ENCODE measurements at places on chromosomes 1 and 21.

- DNase-seq = no peak
Measured at GRCh38 chr1:114274621-114275317, 121.1 kb upstream of the SYT6 start.

GRCh38 chr1:85220756-85221201, 20.0 kb upstream of the SYDE2 start:
- no peak for DNase-seq

DNA sequence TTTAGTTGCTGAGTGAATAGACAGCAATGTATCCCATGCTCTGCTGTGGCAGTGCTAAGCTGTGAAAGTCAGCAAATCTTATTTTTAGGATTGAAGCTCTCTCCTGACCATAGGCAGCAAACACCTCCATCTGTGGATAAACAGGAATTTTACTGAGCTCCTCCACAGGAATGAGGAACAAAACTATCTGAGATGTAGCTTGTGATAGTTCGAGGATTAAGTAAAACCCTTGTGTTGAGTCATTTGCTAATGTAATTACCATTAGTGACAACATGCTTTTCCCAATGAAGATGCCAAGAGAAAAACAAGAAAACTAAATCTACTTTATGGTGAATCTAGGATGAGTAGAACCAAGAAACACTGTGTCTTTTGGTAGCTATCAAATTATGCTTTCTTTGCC, 122.7 kb downstream of the CLEC20A start:
- no peak for DNase-seq

DNA sequence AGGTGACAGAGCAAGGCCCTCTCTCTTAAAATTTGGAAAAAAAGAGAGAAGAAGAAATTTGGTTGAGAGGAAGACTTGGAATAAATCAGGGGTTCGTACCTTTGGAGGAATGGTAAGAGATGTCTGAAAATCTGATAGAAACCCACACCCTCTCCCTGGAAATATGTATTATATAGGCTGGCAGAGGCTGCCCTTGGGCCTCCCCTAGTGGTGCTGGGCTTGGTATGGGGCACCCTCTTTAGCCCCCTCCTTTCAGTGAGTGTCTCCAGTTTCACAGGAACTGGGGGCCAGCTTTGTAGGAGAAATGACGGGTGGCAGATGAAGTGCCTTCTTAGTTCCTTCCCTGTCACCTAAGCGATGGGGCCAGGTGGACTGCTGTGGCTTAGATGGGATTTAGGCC, 82.9 kb upstream of the SLC2A1 start:
- no peak for DNase-seq

DNA sequence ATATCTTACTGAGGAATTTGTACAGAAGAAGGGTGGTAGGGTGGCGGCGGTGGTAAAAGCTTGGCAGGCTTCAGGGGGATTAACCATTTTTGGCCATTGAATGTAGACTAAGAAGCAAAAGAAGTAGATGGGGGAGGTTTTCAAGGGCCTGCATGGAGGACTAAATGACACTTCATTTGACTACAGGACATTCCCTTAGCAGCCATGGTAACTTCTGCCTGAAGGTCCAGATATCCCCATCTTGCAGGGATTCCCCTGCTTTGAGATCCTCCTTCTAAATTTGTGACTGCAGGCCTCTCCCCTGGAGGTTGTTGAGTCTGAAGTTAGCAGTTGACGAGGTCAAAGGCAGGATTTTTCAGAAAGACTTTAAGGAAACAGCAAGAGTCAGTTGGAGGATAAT, 4.8 kb downstream of the VASH2 start:
- no peak for DNase-seq

GRCh38 chr1:7477593-7477992, 293.5 kb upstream of the VAMP3 start:
- no peak for DNase-seq

GRCh38 chr1:61441723-61442262, 283.1 kb downstream of the TM2D1 start:
- no peak for DNase-seq

DNA sequence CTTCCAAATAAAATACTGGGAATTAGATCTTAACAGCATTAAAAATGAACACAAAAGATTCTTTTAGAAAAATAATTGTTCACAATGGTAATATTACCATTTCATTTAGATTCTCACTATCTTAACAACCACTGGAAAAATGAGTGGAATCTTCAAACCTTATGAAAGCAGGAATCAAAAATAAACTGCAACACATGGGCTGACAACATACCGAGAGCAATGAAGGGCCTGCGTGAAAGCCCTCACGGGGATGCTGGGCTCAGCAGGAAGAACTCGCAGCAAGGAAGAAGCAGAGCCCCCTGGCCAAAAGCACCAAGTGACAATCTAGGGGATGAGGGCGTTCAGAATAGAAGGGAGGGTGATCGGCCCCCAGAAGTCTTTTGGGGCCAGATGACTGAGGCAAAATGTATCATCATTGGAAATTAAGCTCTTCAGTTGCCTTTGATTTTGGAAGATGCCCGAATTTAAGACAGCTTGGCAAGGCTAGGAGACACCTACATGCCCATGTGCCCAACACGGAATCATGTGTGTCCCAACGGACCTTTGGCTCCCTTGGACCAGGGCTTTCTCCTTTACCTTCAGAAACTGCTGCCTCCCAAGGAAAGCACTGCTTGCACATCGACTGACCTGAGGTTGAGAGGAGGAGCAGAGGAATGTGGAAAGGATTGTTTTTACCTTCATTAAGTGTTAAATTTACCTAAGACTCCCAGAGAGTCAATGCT, 103.9 kb downstream of the TGFBR3 start:
- no peak for DNase-seq

DNA sequence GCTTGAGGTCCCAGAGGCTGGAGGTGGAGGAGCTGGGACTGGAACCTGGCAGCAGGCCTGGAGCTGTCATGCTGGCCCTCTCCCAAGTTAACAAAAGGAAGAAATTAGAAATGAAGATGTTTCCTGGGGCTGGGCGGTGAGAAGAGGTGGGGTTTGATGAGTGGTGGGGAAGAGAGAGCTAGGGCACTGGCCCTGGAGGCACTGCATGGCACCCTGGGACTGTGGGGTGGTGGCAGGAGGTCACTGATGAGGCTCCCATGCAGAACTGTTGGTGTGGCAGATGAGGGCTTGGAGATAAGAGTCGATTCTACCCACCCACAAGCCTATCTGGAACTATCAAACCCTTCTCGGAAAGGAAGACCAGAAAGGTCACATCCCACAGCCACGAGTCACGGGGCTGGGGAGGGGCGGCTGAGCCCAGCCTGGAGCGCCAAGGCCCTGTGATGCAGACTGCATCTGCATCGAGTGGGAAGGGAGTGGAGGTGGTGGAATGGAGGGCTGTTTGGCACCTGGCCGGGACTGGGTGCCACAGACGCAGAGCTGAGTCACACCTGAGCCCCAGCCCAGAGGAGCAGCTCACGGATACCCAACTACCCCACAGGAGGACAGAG, 29.4 kb downstream of the MRPL37 start:
- DNase-seq = no peak

DNA sequence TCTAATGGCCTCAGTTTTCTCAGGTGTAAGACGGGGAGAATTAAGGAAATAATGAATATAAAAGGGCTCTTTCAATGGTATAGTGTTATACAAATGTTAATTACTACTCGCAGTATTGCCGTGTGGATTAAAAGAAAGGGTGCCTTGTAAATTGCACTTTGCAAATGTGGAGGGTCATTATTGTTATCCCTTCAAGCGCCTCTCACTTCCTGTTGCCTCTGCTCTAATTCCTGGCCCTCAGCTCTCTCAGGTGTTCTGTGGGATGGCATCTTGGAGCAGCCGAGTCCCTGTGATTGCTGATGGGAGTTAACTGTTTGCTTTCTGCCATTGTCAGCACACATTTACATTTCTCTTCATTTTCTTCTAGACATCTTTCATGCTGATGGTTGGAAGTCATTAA, 7.1 kb upstream of the S100A11 start:
- no peak for DNase-seq

GRCh38 chr1:62977366-62977765, 193.4 kb downstream of the ATG4C start:
- no peak for DNase-seq

GRCh38 chr1:119626011-119626545, 22.0 kb downstream of the ZNF697 start:
- DNase-seq = no peak

DNA sequence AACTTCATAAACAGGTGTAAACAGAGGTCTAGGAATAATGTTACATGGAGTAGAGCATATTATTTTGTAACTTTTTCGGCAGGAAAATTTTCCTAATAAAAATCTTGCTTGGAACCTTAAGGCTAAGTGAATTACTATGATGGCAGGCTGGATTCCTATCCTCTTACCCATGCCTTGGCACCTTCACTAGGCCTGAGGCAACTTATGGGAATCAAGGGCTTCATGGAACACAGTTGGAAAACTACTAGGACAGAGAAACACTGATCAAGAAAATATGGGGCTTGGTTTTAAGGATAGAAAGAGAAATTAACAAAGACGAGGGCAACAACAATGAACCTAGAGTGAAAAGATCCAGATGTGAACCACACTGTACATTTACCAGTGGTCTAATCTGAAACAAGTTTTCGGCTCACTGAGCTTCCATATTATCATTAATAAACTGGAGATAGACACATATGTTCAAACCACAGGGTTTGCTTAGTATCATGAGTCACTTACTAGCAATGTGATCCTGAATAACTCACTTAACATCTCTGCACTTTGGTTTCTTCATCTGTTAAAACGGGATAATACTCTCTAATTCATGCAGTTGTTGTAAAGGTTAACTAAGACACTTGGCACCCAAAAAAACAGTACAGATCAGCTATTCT, 68.5 kb downstream of the GPATCH2 start:
- no peak for DNase-seq

DNA sequence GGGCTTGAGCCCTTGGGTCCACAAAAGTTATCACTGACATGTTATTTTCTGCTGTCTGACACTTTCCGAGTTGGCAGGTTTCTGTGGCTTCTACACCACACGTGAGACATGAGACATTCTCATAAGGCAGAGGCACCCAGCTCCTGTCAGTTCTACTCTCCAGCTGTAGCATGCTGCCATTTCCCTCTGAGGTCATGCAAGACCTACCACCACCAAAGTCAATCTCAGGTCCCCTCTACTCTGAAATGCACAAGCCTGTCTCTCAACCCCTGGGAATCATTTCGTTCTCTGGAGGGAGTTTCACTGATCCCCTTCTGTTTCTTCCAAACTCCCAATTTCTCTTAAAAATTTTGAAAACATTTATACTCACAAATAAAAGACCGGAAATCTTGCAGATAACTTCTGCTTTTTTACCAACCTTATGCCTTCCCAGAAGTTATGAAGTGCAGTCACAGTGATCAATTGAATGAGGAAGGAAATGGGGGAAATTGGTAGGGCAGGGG, 39.5 kb upstream of the CR2 start:
- no peak for DNase-seq

- DNase-seq = no peak
Measured at GRCh38 chr1:24594328-24594598, 38.4 kb downstream of the NCMAP start.

Measured in CD4-positive, alpha-beta T cell treated with Interleukin-12 subunit alpha and Interleukin-12 subunit beta, for 1 hour (primary cell).